Panc1 (cell line): ENCODE measurements at places on chromosomes 2 and 18.

- no peak for DNase-seq
These were observed 8.6 kb downstream of the ADD2 start for GRCh38 chr2:70759446-70759845.

- DNase-seq = no peak
These were observed 96.7 kb downstream of the ASB1 start for GRCh38 chr2:238523158-238524110.

DNA sequence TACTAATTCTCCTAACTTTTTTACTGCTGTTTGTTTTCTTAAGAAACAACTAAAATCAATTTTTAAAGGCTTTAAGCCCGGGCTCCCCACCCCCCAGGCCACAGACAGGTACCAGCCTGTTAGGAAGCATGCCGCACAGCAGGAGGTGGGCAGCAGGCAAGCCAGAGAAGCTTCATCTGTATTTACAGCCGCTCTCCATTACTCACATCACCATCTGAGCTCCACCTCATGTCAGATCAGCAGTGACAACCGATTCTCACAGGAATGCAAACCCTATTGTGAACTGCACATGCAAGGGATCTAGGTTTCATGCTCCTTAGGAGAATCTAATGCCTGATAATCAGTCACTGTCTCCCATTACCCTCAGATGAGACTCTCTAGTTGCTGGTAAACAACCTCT lies 517.0 kb downstream of the NRXN1 start:
- DNase-seq = no peak

GRCh38 chr2:235270291-235270690 lies 223.6 kb upstream of the AGAP1 start:
- no peak for DNase-seq

DNA sequence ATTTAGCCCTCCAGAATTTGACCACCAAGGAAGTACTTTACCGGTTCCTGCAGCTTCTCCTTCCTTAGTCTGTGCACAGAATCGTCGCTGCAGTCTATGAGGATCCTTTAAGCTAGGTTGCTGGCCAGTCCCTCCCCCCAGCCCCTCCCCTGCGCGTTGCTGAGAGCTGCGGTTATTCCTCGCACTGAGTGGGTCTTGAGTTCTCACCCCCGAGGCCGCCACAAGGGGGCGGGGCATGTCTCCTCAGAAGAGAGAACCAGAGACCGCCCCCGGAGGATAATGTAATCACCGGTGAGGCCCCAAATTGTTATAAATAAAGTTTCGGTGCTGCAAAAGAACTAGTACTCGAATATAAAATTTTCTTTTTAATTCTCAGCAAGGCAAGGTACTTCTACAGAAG lies 1184.9 kb upstream of the CDH2 start:
- DNase-seq = no peak

GRCh38 chr2:85503168-85503850 lies 35.7 kb upstream of the MAT2A start:
- no peak for DNase-seq

- no peak for DNase-seq
These were observed 9.5 kb downstream of the CEBPZOS start for GRCh38 chr2:37205689-37206341.

DNA sequence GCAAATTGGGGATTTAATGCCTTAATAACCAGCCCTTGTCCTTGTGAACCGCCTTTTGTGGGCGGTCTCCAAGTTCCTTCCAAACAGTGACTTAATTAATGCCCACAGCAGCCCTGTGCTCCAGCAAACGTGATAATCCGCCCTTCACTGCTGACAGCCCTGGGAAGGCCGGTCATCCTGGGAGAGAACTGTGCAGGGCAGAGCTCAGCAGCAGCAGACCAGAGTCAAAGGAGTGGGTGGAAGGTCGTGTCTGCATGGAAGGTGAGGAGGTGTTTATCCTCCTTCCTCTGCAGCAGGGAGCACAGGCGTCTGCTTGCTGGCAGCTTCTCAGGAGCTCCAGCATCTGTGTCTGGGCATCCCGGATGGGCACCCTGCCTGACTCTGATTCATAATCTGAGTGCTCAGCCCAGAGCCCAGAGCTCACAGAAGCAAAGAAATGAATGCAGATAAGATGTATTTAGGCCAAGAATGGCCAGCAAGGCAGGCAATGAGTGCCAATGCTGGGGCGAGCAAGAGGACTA lies 270.0 kb upstream of the PXDN start:
- DNase-seq = no peak

GRCh38 chr18:74516271-74517235 lies 17.7 kb upstream of the CNDP1 start:
- DNase-seq = no peak

DNA sequence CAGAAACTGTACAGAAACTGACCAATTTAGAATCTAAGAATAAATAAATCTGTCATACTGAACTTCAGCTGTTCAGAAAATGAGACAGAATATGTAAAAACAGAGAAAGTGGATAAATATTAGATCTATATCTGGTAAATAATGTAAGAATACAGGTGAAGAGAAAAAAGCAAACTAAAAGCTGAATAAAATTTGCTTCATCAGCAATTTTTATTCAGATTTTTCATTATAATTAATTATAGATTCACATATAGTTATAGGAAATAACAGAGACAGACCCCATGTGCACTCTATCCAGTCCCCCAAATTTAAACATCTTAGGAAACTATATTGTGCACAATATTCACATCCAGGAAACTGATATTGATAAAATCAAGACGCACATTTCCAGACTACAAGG lies 299.2 kb downstream of the EXOC6B start:
- DNase-seq = no peak

- no peak for DNase-seq
These were observed 135.5 kb downstream of the FHOD3 start for GRCh38 chr18:36432880-36433555.

GRCh38 chr18:48754993-48755473 lies 195.7 kb downstream of the SMAD7 start:
- DNase-seq = no peak

GRCh38 chr2:227890495-227891079 lies 19.2 kb downstream of the DAW1 start:
- no peak for DNase-seq

- DNase-seq = no peak
These were observed 64.9 kb downstream of the KLHL29 start for GRCh38 chr2:23449831-23450331.

GRCh38 chr2:128371648-128372345 lies 53.1 kb upstream of the HS6ST1 start:
- no peak for DNase-seq

- DNase-seq = peak; percentile 2
These were observed 130.9 kb downstream of the TPGS2 start for GRCh38 chr18:36697905-36698304.

GRCh38 chr2:60466161-60466702 lies 87.2 kb downstream of the BCL11A start:
- no peak for DNase-seq

DNA sequence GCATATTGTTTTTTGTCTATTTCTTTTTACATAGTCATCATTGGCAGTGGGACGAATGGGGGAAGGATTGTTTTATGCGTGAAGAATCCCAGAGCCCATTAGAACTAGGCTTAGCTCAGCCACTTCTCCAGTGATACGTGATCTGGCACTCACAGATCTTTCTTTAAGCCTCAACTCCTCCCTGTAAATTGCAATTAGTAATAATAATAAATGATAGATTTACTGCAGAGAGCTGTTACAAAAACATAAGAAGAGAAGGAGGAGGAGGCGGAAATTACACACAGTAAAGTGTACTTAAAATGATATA lies 629.3 kb downstream of the NRXN1 start:
- no peak for DNase-seq

- no peak for DNase-seq
These were observed 22.8 kb upstream of the DAW1 start for GRCh38 chr2:227848586-227848985.

- DNase-seq = no peak
These were observed 80.4 kb downstream of the PMAIP1 start for GRCh38 chr18:59980188-59980637.

- no peak for DNase-seq
These were observed 164.5 kb downstream of the SLC39A10 start for GRCh38 chr2:195821566-195821932.

GRCh38 chr2:48527226-48527885 lies 2.6 kb upstream of the STON1 start:
- DNase-seq = no peak

DNA sequence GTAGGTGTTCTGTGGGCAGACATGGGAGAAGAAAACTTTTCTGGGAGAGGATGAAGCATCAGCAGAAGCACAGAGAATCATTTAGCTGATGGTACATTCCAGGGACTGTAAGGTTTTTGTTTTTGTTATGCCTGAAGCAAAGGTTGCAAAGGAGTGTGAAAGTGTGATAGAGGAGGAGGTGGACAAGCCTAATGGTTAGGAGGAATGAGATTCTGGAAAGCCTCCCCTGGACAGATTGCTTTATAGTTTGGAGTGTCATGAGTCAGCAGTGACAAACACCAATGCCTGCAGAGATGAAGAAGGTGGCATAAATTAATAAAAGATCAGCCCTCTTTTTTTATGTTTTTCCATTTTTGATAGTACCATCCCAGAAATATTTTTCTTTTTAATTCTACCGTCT lies 171.6 kb upstream of the BOD1L2 start:
- no peak for DNase-seq

- DNase-seq = no peak
These were observed 120.4 kb upstream of the NEDD4L start for GRCh38 chr18:57923611-57924010.

DNA sequence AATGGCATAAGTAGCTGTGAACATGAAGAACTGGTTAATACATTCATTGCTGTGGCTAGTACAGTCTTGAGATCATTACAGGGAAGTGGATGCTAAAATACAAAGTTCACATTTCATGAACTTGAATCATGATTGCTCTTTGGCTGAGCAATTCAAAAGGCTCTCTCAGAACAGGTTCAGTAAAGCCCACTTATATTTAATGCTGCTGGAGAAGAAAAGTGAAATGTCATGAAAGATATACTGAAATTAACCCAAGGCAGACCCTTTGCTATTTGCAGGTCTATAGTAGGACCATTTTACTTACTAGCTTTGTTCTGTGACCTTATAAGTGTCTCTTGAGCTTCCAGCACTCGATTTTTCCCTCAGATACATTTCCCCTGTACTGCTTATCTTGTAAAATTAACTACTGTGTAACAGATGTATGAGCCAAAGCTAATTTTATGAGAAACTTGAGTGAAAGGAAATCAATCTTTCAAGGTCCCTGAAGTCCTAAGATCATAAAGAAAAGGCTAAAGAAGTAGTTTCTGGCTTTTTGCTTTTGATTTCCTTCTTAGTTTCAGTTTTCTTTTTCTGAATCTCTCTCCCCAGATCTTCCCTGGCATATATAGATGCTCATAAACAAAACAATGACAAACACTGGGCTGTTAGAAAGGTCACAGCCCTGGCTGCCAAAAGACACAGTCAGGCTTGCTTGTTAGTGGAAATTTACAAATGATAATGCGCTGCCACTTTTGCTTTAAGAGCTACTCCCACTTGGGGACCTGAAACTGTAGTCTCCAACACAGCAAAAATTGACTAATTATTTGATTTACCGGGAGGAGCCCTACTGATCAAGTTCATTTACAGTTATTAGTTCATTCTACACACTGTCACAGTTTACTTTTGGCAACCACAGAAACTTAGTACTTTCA lies 132.7 kb upstream of the XPO1 start:
- peak; percentile 65 for DNase-seq

- DNase-seq = no peak
These were observed 16.2 kb downstream of the SCYGR8 start for GRCh38 chr2:227761740-227762476.

DNA sequence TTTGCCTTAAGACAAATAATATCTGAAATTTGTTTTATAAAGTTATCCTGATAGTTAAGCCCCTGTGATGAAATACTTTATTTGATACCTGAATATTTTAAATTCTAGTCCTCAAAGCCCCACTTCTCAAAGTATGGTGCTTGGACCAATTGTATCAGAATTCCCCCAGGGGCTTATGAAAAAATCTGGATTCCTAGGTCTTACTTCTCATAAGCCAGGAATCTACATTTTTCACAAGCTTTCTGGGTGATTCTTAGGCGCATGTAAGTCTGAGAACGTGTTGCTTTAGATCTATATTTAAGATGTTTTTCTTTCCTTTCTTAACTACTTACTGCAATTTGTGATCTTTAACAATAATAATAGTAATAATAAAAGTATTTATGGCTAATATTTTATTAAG lies 53.1 kb downstream of the MYO1B start:
- DNase-seq = no peak

DNA sequence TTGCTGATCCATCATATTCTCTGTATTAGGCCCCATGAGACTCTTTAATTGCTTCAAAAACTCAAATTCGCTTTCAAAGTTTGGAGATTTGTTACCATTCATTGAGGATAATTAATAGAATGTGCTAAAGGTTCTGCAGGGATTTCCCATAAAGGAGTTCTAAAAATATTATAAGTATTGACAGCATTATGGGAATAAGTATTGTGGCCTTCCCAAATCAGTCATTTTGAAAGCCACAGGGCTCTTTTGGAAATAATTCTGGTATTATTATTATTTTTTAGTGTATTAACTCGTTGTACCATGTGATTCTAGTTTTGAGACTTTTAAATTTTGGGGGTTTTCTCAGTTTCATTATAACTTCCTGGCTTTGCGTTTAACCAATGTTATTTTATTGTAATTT lies 37.1 kb downstream of the LCLAT1 start:
- DNase-seq = no peak

GRCh38 chr2:53177327-53177726 lies 590.3 kb upstream of the CHAC2 start:
- no peak for DNase-seq

GRCh38 chr2:52526735-52527134 lies 1240.9 kb upstream of the CHAC2 start:
- DNase-seq = no peak
